NCI-H2171 (cell line): ENCODE measurements at places on chromosomes 1 and 21.

GRCh38 chr1:58765006-58765405 is 18.8 kb downstream of the JUN start:
- DNase-seq: no peak

- no peak for DNase-seq
Measured at GRCh38 chr1:115184260-115184950, 95.1 kb upstream of the TSPAN2 start.

DNA sequence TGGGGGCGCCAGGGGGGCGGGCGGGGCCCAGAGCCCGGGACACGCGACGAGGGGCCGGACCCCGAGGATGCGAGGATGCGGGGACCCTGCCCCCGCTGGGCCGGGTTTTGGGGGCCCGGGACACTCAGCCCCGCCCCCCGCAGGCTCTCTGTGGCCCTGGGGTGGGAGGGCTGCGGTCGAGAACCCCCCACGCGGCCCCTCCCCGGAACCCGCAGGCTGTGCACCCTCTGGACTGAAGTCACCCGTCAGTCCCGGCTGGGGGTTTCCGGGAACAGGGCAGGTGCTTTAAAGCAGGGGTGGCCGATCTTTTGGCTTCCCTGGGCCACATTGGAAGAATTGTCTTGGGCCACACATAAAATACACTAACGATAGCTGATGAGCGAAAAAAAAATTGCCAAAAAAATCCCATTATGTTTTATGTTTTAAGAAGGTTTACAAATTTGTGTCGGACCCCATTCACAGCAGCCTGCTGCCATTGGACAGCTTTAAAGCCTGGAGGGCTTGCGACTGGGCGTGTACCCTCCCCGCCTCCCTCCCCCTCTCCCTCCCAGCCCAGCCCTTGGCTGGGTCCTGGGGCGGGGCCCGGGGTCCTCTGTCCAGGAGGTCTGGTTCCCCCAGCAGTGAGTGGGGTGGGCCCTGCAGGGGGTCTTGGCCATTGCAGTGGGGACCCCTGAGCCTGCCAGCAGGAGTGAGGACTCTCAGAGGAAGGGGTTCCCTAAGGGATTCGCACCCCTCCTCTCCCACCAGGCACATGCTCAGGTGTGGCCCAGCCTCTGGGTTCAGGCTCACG is 21.6 kb upstream of the C1orf159 start:
- DNase-seq: no peak

GRCh38 chr21:16587141-16587581 is 857.4 kb downstream of the USP25 start:
- DNase-seq: no peak

- DNase-seq: no peak
Measured at GRCh38 chr1:101371259-101371658, 134.4 kb downstream of the S1PR1 start.

DNA sequence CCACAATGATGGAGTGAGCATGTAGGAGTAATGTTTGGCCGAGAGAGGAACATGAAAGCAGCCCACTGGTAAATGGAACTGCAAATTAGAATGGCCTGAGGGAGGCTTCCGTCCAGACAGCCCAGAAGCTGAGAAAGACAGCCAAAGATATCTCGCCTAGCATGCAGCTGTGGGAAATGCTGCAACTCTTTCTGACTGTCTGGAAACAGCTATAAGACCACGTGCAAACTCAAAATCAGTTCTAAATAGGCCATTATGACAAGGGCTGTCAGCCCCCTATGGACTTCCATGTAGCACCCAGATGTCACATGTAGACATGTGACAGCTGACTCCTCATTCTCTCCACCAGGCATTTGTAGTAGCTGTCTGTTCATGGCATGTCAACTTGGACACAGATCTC is 62.9 kb upstream of the ATP1A1 start:
- no peak for DNase-seq

DNA sequence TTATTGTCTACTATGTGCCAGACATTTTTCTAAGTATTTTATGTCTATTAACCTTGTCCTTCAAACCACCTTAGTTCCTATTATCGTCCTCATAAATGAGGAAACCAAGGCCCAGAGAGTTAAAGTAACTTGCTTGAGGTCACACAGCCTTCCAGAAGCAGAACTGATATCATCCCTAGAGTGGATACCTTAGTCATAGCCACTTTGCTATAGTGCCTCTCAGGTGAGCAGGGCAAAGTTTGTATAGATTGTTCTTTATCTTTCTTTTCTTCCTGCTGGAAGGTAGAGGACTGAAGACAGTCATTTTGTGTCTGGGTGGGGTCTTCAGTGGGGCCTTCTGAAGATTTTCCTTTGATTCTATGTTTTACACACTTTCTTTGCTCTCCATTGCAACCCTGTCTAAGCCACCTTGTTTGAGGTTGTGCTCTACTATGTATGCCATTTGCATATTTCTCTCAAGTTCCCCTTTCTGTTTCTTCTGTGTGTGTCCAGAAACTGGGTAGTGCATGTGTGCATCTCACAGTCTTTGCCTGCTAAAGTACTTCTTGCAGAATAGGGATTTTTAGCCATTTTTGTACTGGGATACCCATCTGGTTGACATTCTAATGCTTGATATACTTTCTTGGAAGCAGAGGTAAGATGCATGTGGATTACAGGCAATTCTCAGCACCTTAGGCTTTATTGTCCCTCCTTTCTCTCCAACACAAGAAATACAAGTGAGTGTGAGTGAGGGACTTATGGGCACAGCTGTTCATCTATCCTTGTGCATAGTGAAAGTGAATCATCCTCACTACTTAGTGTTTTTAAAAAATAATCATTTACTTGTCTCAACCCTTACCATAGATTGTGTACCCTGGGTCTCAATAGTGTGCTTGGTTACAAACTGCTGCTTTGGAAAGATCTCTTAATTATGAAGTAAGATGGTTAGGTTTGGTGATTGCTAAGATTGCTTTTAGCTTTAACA is 207.6 kb upstream of the HMCN1 start:
- DNase-seq: no peak

- no peak for DNase-seq
Measured at GRCh38 chr1:23383577-23384311, 14.1 kb upstream of the ZNF436 start.

DNA sequence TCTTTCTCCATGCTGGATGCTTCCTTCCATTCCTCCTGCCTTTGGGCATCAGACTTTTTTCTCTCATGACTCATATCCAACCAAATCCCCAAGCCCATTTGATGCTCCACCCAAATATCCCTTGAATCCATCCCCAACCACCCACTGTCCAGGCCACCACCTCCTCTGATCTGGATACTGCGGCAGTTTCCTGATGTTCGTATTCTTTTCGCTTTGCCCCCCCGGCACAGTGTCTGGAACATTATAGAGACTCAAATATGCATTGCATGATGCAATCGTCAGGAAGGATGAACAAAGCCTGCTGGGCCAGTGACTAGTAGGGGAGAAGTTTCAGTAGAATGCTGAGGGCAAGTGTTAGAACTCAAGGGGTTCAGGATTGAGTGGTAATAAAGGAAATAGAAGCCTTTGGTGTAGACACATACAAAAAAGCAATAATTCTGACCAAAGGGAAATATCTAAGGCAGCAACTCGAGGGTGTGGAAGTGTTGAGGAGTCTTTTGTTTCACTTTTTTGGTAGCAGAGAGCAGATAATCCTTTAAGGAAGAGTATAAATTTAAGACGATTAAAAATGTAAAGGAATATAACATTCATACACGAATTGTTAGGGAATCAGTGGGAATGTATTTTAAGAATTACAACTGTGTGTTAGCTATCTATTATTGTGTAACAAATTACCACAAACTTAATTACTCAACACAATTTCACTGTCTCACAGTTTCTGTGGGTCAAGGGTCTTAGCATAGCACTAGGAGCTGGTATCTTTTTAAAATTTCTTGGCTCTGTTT is 7.5 kb downstream of the S100A11 start:
- no peak for DNase-seq

DNA sequence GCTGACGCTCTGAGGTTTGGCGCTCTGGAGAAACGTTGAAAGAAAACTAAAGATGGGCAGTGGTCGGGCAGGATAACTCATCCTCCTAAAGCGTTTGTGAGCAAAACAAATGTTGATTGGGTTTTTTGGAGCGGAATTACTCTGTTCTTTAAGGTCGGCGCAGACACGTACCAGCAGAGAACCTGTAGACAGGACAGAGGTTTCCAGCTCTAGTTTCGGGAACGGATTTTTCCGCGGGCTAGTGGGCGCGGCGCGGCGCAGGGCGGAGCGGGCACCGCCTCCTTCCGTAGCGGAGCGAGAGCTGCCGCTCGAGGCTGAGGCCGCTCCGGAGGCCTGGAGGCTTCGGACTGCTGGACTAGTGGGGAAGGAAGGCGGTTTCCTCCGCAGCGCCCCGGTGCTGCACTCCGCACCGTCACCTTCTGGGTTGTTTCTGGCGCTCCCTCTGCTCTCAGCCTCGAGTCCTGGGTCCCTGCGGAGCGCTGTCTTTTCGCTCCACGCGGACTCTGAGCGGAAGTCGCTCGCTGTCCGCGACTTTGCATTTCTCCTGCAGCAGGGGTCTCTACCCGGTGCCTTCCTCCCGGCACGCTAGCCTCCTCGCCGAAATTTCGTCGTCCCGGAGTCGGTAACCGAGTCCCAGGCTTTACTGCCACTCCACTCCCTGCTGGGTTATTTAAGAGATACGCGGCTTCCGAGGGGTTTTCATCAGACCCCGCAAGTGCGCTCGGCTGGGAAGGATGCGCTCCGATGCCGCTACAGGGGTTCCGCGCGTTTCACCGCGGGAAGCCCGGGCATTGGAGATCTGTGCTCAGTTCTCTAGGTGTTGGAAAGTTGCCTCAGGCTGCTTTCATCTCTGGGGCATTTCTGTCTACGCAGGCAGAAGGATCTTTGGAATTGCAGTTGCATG is 7.0 kb downstream of the FOXD2 start:
- DNase-seq: no peak

DNA sequence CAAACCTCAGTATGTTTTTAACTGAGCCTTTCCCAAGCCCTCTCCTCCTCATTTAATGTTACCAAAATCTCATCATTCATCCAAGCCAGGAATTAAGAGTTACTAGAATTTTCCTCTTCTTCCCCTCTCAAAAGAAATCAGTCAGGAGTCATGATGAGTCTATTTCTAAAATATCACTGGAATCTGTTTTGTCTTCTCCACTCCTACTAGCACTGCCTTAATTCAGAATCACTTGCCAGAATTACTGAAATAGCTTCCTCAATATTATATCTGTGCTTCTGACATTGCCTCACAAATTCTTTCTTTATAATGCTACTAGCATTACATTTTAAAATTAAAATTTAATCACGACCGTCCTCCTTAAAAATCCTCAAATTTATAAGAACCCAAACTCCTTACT is 106.1 kb downstream of the PTGER3 start:
- no peak for DNase-seq
